ENCODE measurements at places on chromosomes 6 and 20. TPM values are rescaled to one million over a fixed set of nuclear protein-coding genes. Genes with fewer than 3 reads are reported as not detected.

GRCh38 chr20:37888641-37889040 lies 14.3 kb upstream of the VSTM2L start:
- H3K4me1 ChIP-seq, result peaks cover 1% of the 10 kb centered on the region
- peaks cover 4% of the 10 kb centered on the region for H3K27me3 ChIP-seq
- H3K36me3 ChIP-seq, result no peaks in the 10 kb centered on the region
- DNase-seq, result no peak
- no peak overlapping the region for H3K4me3 ChIP-seq

DNA sequence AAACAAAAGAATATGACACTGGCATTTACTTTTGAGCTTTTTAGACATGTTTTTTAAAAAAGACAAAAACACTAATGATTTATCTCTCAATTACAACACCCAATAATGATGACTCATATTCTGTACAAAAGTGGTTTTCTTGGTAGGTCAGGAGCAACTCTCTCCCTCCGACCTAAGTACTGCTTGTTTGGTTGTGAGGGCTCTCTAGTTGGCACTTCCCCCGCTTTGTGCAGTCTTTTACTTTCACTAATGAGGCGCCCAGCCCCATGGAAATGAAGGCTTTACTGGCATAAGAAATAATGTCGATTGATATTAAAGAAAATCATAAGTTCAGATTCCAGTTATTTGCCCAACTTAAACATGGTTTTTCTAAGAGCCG lies 1.3 kb downstream of the KPNA5 start:
- peaks cover 13% of the 10 kb centered on the region for H3K4me1 ChIP-seq
- peaks cover 14% of the 10 kb centered on the region for H3K36me3 ChIP-seq
- peak overlapping the region; percentile 93 for H3K27ac ChIP-seq
- H3K4me3 ChIP-seq, result peak overlapping the region; percentile 90

- H3K27me3 ChIP-seq, result no peaks in the 10 kb centered on the region
- H3K36me3 ChIP-seq, result no peaks in the 10 kb centered on the region
- no peak overlapping the region for H3K27ac ChIP-seq
Measured at GRCh38 chr20:5220321-5221060, 93.7 kb downstream of the CDS2 start.

GRCh38 chr6:54737247-54737646 lies 109.3 kb upstream of the FAM83B start:
- H3K27me3 ChIP-seq, result no peaks in the 10 kb centered on the region
- DNase-seq, result no peak
- H3K4me3 ChIP-seq, result no peak overlapping the region
- no peaks in the 10 kb centered on the region for H3K4me1 ChIP-seq
- H3K36me3 ChIP-seq, result peaks cover 2% of the 10 kb centered on the region

- peaks cover 4% of the 10 kb centered on the region for H3K4me1 ChIP-seq
- H3K27ac ChIP-seq, result no peak overlapping the region
- no peaks in the 10 kb centered on the region for H3K27me3 ChIP-seq
- H3K4me3 ChIP-seq, result no peak overlapping the region
- no peaks in the 10 kb centered on the region for H3K36me3 ChIP-seq
Measured at GRCh38 chr6:121460170-121460569, 24.7 kb downstream of the GJA1 start.

DNA sequence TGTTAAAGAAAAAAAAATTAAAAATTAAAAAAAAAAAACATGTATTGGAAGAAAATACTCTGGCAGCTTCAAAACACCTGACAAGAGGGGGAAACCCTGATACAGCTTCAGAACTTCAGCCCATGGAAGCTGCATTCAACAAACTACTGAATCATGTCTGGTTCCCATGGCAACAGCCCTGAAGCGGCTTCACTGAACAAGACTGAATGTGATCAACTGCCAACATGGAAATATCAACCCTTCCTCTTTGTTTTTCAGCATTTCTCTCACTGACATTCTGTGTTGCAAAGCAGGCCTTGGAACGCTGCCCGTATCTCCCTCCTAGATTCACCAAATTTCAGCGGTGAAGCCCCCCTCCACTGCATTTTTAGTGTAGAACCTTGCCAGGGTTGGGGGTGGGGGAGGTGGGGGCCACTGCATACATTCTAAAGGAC lies 91.3 kb upstream of the SHLD1 start:
- no peaks in the 10 kb centered on the region for H3K4me1 ChIP-seq
- DNase-seq, result no peak
- H3K27ac ChIP-seq, result no peak overlapping the region

DNA sequence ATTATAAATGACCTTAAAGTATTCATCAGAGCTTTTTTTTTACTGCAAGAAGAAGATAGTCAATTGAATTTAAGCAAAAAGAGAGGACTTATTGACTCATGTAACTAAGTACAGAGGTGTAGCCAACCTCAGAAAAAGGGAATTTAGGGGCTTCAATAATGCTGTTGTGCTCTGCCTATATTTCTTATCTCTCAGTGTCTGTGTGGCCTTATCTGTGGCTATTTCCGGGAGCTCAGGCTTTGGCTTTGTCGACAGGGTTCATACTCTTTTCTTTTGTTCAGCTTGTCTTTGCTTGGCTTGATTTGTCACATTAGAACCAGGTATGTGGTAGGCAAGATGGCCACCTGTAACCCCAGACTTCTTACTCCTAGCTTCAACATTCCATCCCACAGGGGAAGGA lies 38.6 kb upstream of the FABP7 start:
- no peak overlapping the region for H3K27ac ChIP-seq

Gene OTOR
- total RNA-seq, result not detected

Gene MUCL3
- total RNA-seq, result not detected

Gene CFB
- total RNA-seq, result 3.9 TPM

Gene CNPY3
- 61.5 TPM for total RNA-seq
